ENCODE measurements at places on chromosomes 2 and 18.

- DNase-seq = no peak
Observed at GRCh38 chr18:6054256-6054842, 159.0 kb upstream of the TMEM200C start.

DNA sequence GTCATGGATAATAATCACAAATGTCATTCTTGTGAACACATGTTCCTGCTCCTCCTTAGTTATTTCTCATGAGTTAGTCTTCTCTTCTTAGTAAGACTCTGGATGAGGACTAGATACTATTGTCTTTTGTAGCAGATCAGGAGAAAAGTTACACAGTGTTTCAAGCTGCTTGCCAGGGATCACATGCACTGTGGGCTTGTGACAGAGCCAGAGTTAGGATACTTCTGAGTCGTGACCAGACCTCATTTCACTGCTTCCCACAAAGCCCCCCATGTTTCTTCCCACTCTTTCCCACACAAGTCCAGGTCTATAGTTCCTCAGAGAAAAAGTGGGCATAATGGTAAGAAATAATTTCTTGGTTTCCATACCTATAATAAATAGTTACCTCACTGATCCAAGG, 80.2 kb upstream of the LRATD1 start:
- no peak for DNase-seq

DNA sequence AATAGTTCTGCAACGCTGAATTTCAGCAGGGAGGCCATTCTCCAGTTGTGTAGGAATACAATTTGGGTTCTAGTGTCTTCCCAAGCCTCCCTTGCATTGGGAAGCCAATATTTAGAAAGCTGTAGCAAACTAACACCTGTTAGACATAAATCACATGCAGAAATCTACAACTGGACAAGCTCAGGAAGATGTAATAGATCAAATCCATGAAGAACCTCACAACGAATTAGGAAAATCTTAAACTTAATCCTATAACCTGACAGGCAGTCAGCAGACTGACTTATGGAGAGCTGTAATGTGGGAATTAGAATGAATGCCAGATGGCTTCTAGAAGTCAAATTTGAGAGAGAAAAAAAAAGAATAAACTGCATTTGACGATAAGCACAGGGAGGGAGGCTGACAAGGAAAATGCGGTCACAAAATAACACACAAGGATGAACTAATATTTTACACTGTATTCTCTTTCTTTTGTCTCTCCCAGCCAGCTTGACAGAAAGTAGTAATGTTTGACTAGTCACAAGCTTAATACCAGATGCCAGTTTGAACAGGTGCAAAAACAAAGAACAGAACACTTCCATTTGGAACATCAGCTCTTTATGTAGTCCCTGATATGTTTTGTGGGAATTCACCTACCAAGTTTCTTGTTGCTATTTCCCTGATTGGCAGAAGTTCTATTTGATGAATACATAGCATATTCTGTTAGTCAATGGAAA, 50.8 kb upstream of the FANCL start:
- DNase-seq = no peak

- no peak for DNase-seq
Observed at GRCh38 chr18:68072744-68073143, 556.2 kb upstream of the DSEL start.

DNA sequence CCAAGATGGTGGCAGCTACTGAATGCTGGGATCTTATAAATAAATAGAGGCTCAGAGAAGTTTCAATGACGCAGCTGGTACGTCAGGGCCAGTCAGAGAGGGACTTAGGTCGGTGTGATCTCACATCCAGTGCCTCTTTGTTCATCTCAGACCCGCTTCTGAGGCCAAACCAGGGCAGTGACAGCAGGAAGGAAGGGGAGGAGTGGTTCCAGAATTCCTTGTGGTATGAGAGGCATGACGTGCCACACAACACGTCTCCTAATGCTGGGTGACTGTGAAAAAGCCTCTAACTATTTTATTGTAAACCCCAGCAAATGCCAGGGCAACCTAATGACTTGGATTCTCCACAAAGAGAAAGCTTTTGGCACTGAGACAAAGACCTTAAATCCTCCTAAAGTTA, 423.3 kb downstream of the LPIN1 start:
- peak; percentile 78 for DNase-seq
